Cerebellar cortex (tissue), 1 donor: ENCODE measurements at places on chromosomes 3 and 15.
A peak's percentile ranks its signal among the peaks of the same experiment; 100 is the strongest.

GRCh38 chr3:186932281-186933181 is 2.2 kb downstream of the ST6GAL1 start:
- DNase-seq: no peak

DNA sequence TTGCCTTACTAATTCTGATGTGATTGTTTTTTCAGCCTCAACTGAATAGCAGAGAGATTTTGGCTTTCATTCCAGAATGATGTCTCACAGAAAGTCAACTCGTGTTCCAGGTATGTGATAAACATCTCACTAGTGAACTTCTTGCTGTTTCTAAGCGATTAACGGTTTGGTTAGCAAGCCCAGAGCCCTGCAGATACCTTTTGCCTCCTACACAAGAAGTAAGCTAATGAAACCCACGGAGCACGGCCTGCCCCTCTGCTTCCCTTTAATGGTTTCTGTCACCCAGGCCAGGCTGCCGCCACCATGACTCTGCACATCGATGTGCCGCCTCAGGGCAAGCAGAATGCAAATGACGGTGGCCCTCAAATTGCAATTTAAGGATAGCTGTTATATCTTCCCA is 155.9 kb upstream of the ICE2 start:
- DNase-seq: no peak

DNA sequence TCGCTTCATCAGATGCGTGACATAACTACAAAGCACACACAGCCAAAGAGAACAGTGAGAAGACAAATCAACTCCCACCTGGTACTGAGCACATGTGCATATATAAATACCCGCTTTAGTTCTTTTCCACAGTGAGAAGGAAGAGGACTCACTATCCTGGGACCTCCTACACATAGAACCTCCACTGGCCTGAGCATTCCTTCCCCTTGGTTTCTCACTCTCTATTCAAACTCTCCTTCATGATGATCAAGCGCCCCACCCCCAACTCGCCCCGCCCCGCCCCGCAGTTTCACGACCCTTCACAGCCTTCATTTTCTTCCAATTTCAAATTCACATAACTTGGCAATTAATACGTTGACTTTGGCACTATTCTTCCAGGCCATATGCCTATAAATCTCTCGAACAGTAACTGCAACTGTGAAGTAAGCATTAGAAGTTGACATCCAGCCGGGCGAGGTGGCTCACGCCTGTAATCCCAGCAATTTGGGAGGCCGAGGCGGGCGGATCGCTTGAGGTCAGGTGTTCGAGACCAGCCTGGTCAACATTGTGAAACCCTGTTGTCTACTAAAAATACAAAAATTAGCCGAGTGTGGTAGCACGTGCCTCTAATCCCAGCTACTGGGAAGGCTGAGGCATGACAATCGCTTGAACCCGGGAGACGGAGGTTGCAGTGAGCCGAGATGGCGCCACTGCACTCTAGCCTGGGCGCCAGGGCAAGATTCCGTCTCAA is 1.1 kb downstream of the RPS17 start:
- DNase-seq: no peak

GRCh38 chr3:152531717-152532116 is 263.0 kb downstream of the MBNL1 start:
- DNase-seq: no peak

DNA sequence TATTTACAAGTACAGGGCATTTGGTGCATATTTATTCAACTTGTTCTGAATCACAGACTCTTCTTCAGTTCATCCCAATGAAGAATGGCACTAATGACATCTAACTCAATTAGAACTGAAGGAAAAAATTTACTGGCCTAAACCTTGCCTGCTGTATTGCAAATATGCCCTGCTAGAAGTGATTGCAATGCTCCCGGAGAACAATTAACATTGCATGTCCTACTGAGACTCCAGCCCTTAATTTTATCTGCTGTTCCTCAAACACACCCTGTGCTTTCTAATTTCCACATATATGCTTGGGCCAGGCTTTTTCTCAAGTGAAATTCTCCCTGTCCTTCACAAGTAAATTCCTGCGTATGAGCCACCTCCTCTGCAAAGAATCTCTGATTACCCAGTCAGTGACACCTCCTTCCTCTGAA is 8.3 kb downstream of the ACKR4 start:
- DNase-seq: no peak

- no peak for DNase-seq
These were observed 381.6 kb downstream of the EPHA3 start for GRCh38 chr3:89488800-89489580.

DNA sequence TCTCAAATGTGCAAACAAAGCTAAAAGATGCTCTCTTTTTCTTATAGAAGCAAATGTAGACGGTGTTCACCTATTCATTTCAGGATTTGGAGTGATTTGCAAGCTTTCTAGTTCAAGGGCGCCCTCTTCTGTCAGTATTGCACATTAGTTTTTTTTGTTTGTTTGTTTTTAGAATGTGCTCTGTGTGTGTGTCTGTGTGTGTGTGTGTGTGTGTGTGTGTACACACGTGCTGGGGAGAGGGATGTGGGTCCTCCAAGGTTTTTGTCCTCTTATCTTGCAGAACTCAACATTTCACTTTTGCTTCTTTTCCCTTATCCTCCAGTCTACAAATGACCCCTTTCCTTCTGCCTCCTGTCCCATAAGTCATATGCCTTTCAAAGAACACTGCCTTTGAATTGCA is 23.5 kb downstream of the DNAH1 start:
- DNase-seq: peak; percentile 91

DNA sequence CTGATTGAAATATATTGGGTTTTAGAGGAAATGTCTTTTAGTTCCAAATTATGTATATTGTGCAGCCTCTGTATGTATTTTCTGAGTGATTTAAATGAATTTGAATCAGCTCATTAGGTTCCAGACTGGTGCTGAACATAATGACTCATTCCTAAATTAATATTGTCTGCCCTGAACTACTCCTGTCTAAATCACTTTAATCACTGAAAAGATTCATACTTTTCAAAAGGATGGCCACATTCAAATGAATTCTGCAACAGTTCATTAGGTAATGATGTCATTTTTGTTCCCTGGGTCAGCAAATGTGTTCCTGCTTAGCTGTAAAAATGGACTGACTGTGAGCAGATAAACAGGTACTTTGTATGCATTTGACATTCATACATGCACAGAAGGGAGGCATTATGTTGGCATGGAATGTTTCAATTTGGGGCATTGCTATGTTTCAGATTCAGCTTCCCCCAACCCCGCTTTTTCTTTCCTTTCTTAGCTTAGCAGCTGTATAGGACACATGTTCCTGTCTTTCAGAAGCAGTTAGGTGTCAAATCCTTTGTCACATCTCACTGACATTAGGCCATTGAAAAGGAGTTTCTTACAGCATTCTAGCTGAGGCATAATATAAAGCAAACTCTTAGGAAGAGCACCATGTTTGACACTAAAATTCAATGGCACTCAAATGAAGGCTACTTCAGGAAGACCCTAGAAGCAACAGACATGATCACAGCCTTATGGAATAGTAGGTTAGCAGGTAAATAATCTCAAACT is 318.5 kb upstream of the ARPP21 start:
- no peak for DNase-seq

- no peak for DNase-seq
These were observed 167.5 kb downstream of the NR2F2 start for GRCh38 chr15:96497951-96498350.
